ENCODE measurements at places on chromosomes 5 and 9.
A peak's percentile ranks its signal among the peaks of the same experiment; 100 is the strongest.

GRCh38 chr5:11555171-11555570 is 349.1 kb downstream of the CTNND2 start:
- no peak for DNase-seq

- no peak for DNase-seq
These were observed 790 bp downstream of the PTAR1 start for GRCh38 chr9:69759021-69759420.

DNA sequence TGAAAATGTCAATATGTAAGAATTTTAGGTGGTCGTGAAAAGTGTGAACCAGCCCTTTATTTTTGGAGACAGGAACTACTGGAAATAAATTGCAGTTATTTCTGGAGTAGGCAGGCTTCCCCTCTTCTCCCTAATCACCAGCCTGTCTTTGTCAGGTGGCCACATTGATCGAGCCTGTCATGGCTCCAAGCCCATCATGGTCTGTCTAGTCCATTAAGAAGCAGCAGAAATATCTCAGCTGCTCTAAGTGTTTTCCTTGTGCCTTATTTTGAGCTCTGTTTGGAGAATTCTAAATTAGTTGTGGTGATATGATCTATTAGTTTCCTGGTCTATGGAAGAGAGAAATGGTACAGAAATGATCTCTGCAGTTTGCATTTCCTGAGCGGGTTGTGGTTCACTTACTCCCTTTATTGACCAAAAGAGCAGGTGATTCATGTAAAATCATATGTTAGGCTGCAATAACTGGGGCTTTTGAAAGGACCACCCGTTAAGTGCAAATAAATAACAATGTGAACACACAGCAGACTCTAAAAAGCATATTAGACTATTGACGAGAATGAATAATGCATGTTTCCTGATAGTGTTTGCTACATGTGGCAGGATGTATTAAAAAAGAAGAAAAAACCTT is 42.3 kb downstream of the BASP1 start:
- no peak for DNase-seq

DNA sequence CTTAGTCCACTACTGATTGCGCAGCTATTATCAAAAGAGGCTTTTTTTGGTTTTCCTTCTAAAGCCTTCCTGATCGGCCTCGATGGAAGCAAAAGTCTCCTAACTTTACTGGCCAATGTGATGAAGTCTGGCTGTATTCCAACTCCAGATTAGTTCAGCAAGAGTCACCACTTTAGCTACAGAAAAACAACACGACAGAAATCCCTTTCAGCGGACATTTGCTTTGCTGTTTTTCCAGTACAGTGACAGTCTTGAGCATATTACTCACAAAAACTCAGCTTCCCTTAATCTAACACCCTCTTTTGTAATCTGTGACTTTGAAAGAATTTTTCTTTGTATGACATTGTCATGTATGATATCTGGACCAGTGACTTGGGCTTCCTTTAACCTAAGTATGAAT is 95.7 kb downstream of the HOMER1 start:
- no peak for DNase-seq

DNA sequence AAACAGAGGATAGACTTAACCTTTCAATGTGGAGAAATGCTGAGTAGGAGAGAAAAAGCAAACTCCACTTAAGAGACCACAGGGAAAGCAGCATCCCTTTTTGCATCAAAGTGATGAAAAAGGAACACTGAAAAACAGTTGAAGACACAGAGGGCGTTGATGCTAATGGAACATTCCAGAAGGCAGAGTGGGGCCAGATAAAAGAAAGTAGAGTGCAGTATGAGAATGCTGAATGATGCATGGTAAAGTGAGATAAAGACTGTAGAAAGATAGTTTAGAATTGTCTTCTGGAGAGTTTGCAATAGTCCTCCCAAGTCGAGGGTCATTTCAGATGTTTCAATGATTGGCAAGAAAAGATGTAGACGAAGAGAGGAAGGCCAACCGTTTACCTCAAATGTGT is 574.3 kb downstream of the PRR16 start:
- no peak for DNase-seq

GRCh38 chr5:172896465-172896864 is 62.4 kb downstream of the ERGIC1 start:
- DNase-seq, result no peak

GRCh38 chr9:137149942-137150616 is 11.1 kb downstream of the GRIN1 start:
- no peak for DNase-seq

- peak; percentile 49 for DNase-seq
These were observed at the start of gene ADGRD2 for GRCh38 chr9:124450241-124450924. ADGRD2 (plus strand) TSS chr9:124450451; CDS start chr9:124451667, 1,216 bp downstream.

DNA sequence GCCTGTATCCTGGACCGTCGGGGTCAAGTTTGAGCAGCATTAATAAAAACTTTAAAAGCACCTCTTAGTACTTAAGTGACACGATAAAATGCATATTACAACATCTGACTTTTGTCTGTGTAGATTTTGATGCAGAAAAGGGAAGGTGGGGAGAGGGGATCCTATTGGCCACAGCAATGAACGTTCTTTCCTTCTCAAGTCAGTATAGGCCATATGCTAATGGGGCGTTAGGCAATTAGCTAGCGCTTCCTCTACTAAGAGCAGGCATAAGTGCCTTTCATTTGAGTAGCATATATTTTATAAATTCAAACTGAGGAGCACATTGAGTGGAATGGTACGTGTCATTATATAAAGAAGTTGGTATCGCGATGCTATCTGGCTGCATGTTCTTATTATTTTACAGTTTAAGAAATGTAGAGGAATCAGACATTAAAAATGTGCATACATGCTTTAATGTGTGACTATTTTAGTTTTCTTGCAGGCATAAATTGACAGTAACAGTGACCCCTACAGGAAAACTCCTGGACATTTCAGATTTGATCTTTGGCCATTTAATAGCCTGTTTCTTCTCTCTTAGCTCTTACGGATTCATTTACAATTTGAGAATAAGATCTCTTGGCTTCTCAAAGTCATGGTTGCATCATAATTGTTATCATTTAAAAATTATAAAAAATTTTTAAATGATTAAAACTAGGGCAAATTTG is 1.1 kb upstream of the GNA14 start:
- no peak for DNase-seq

- no peak for DNase-seq
These were observed 1.6 kb upstream of the MGAT1 start for GRCh38 chr5:180804129-180804618.

DNA sequence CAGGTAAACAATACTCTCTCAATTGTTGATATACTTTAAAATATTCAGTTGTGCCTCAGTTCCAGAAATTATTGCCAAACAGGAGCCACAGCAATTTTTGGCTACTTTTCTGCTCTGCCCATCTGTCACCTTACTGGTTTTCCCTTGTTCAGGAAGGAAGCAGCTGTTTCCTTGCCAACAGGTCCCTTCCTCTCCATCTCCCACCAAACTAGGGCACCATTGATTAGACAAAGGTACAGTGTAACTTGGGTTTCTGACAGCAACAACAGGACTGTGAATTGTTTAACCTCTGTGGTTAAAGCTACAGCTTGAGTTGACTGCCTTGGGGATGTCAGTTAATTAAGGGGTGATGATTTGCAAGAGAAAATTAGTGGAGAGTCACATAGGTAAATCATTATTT is 76.9 kb downstream of the PIP5K1B start:
- DNase-seq, result no peak

- DNase-seq, result no peak
These were observed 63.0 kb downstream of the LPAR1 start for GRCh38 chr9:110975278-110975677.

GRCh38 chr5:138705007-138705406 is 48.2 kb upstream of the CTNNA1 start:
- no peak for DNase-seq

Measured in 8988T (cell line).